ENCODE measurements at places on chromosomes 1 and 21.

DNA sequence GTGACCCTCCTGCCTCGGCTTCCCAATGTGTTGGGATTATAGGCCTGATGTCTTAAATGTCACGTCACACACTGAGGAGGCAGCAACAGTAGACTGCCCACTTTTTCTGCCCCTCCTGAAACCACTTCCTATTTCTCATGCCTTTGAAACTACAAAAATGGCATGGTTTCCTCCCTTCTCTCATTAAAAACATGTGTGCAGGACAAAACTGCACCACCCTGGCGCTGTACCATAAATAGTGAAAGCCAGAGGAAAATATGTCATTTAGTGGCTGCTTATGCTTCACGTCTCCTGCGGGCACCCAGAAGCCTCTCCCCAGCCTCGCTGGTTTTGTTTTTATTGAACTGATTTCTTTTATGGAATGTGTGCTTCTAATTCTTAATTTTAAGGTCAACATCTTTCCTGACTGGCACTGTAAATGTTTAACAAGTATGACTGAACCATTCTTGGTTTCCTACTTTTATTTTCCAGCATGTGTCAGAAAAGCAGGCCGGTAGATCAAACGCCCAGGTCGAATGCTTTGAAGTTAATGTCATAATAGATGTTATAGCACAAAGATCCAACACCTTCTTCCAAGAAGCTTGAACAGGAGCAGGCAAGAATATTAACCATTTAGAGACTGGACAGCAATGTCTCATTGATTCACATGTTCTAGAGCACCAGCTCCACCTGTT, 59.6 kb upstream of the C1orf87 start:
- H3K4me1 ChIP-seq, result no peaks in the 10 kb centered on the region
- H3K27ac ChIP-seq, result no peak overlapping the region
- no peaks in the 10 kb centered on the region for H3K36me3 ChIP-seq
- H3K4me3 ChIP-seq, result no peak overlapping the region
- no peak for DNase-seq

GRCh38 chr21:41290106-41290799, 26.3 kb upstream of the FAM3B start:
- DNase-seq, result no peak
- H3K27ac ChIP-seq, result no peak overlapping the region
- no peaks in the 10 kb centered on the region for H3K4me1 ChIP-seq
- H3K4me3 ChIP-seq, result peak overlapping the region; percentile 45
- H3K36me3 ChIP-seq, result no peaks in the 10 kb centered on the region

GRCh38 chr1:153430166-153430553, 13.8 kb downstream of the S100A7A start:
- no peak for DNase-seq
- no peaks in the 10 kb centered on the region for H3K27me3 ChIP-seq
- H3K4me1 ChIP-seq, result no peaks in the 10 kb centered on the region

- no peaks in the 10 kb centered on the region for H3K27me3 ChIP-seq
- H3K4me3 ChIP-seq, result no peak overlapping the region
- H3K36me3 ChIP-seq, result no peaks in the 10 kb centered on the region
- no peak for DNase-seq
- H3K27ac ChIP-seq, result no peak overlapping the region
- no peaks in the 10 kb centered on the region for H3K4me1 ChIP-seq
Observed at GRCh38 chr1:7178741-7179140, 393.5 kb downstream of the CAMTA1 start.

- DNase-seq, result no peak
- H3K27me3 ChIP-seq, result peaks cover 55% of the 10 kb centered on the region
- H3K4me1 ChIP-seq, result no peaks in the 10 kb centered on the region
Observed at GRCh38 chr21:44723177-44724131, 12.1 kb upstream of the TSPEAR start.

DNA sequence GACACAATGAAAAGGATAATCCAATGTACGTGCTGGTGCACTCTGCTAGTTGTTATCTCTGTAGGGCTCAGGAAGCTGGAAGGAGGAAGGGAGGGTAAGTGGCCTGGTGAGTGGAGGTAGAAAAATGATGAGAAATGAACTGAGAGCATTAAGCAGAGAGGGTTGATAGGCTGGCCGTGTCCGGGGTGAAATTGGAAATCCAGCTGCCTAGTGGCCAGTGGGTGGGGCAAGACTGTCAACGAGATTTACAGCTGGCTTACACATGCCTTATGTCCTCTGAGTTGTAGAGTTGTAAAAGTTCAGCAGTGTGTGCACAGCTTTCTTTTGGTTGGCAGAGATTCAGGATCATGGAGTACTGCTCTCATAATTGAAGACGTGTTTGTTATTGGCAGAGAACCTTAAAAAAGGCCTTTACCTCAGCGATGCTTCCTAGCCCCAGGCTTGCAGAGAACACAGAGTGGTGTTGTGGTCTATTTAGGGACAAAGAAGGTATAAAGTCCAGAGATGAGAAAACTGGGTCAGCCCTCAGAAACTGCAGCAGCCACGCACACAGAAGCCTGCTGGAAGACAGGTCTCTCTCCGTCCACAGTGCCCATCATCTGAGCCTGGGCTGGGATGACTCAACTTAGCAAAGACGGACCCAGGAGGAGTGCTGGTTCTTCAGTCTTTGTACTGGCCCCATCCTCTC, 132.4 kb downstream of the EDEM3 start:
- peak overlapping the region; percentile 39 for H3K4me3 ChIP-seq
- DNase-seq, result peak; percentile 94
- no peaks in the 10 kb centered on the region for H3K27me3 ChIP-seq
- peaks cover 23% of the 10 kb centered on the region for H3K4me1 ChIP-seq
- H3K27ac ChIP-seq, result peak overlapping the region; percentile 94
- no peaks in the 10 kb centered on the region for H3K36me3 ChIP-seq

DNA sequence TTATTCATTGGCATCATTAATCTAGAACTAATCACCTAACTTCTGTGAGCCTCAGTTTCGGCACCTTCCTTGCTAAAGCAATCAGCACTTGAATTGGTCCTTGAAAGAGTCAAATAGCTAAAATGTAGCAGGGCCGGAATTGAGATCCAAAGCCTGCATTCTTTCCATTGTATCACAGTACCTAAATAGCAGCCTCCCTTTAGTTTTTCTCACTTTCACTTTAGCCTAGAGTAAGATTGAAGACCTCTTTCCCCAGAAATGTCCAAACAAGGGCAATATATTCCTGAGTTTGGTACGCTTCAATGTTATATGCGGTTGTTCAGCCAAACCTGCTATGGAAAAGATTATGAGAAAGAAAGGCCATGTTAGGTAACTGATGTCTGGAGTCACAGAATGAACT, 121.9 kb upstream of the BMP8A start:
- no peaks in the 10 kb centered on the region for H3K4me1 ChIP-seq
- no peak overlapping the region for H3K4me3 ChIP-seq
- H3K27ac ChIP-seq, result no peak overlapping the region
- peaks cover 9% of the 10 kb centered on the region for H3K36me3 ChIP-seq
- no peak for DNase-seq

DNA sequence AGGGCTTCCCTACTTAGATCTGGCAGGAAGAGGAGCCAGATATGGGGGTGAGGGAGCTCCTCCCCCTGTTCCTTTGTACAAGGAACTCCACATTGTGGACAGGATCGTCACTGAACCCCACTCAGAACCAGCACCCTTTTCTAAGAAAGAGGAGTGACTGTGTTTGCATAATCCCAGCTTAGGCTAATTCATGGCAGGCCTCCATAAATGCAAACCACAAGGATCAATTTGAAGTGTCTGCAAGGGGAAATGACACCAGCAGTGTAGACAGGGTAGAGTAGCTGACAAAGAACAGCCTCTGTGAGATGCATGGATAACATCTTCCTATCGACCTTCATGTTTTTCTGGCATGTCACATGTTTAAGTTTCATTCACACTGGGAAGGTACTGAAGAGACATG, 11.7 kb downstream of the MX1 start:
- no peak overlapping the region for H3K4me3 ChIP-seq
- H3K36me3 ChIP-seq, result peaks cover 15% of the 10 kb centered on the region
- no peak overlapping the region for H3K27ac ChIP-seq
- H3K4me1 ChIP-seq, result no peaks in the 10 kb centered on the region

- H3K4me1 ChIP-seq, result no peaks in the 10 kb centered on the region
- no peaks in the 10 kb centered on the region for H3K27me3 ChIP-seq
- no peaks in the 10 kb centered on the region for H3K36me3 ChIP-seq
- no peak overlapping the region for H3K27ac ChIP-seq
- H3K4me3 ChIP-seq, result no peak overlapping the region
- no peak for DNase-seq
Observed at GRCh38 chr1:60265560-60266535, 192.3 kb upstream of the C1orf87 start.

GRCh38 chr21:16742131-16742641, 770.7 kb upstream of the CXADR start:
- no peaks in the 10 kb centered on the region for H3K27me3 ChIP-seq
- no peaks in the 10 kb centered on the region for H3K36me3 ChIP-seq
- peak overlapping the region; percentile 43 for H3K27ac ChIP-seq
- no peak overlapping the region for H3K4me3 ChIP-seq
- H3K4me1 ChIP-seq, result no peaks in the 10 kb centered on the region

- no peak overlapping the region for H3K4me3 ChIP-seq
- no peaks in the 10 kb centered on the region for H3K36me3 ChIP-seq
- H3K27ac ChIP-seq, result peak overlapping the region; percentile 78
- no peaks in the 10 kb centered on the region for H3K4me1 ChIP-seq
Observed at GRCh38 chr21:45386336-45386727, 18.6 kb upstream of the COL18A1 start.

DNA sequence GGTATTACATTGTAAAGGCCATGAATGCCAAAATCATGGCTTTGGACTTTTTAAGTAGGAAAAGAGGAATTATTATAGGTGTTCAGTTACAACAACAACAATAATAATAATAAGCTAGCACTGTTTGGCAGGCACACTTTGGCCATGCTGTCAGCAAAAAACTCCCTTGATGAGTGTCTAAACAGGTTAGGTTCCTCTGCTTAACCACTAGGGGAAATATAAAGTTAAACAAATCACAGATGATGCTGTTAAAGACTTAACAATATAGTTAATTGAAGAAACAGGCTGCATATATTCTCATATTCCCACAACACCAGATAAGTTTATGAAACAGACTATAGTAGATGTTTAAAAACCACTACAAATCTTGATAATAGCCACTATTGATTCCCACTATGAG, 46.4 kb downstream of the RGS21 start:
- no peaks in the 10 kb centered on the region for H3K4me1 ChIP-seq
- no peaks in the 10 kb centered on the region for H3K27me3 ChIP-seq
- no peak for DNase-seq
- no peak overlapping the region for H3K27ac ChIP-seq
- no peak overlapping the region for H3K4me3 ChIP-seq

DNA sequence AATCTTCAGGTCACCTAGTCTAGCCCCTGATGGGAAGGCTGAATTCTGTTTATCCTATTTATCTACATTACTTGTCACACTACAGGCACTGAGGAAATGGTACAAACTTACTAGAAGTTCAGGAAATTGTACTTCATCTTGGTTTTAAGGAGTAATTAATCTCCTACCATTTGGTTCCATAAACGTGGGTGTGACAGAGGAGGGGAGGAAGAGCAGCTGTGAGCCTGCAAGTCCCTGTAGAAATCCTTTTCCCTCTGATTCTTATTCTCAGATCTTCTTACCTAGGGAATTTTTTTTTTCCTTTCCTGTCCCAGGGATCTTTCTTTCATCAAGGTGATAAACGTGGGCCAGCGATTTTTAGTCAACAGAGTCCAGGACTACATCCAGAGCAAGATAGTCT, 14.1 kb downstream of the PFKFB2 start:
- no peaks in the 10 kb centered on the region for H3K27me3 ChIP-seq
- DNase-seq, result no peak
- no peak overlapping the region for H3K4me3 ChIP-seq
- H3K27ac ChIP-seq, result no peak overlapping the region

All from breast epithelium (tissue), 4 donors.